Right lung (tissue), 10 donors: ENCODE measurements at places on chromosomes 5 and 9. TPM values are rescaled to one million over a fixed set of nuclear protein-coding genes. Genes with fewer than 3 reads are reported as not detected.

Gene ERP44
- polyA plus RNA-seq, result 34.0 TPM

Gene SGCD
- 7.5 TPM for polyA plus RNA-seq

Gene ANKDD1B
- polyA plus RNA-seq, result 4.5 TPM

Gene GRM6
- 1.8 TPM for polyA plus RNA-seq
